HS-27A (cell line): ENCODE measurements at places on chromosomes 13 and 19.
A peak's percentile ranks its signal among the peaks of the same experiment; 100 is the strongest.

GRCh38 chr13:43269037-43269481 is 245.7 kb downstream of the DNAJC15 start:
- DNase-seq, result peak; percentile 67

DNA sequence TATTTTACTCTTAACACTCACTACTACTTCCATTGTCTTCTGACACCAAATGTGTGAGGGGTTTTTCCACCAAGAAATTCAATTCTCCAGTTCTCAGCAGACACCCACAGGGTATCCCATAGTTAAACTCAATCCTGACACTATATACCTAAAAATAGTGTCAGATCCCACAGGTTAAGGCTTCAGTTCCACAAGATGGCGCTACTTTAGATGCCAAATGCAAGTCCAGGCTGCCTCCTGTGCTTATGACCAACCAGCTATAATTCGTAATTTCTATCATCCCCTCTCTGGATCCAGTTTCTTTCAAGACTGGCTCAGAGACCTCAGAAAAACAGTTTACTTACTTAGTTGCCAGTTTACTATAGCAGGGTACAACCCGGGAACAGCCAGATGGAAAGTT is 1146.2 kb upstream of the SPRY2 start:
- DNase-seq, result no peak

- no peak for DNase-seq
Measured at GRCh38 chr13:32317716-32318465, 2.6 kb downstream of the BRCA2 start.

DNA sequence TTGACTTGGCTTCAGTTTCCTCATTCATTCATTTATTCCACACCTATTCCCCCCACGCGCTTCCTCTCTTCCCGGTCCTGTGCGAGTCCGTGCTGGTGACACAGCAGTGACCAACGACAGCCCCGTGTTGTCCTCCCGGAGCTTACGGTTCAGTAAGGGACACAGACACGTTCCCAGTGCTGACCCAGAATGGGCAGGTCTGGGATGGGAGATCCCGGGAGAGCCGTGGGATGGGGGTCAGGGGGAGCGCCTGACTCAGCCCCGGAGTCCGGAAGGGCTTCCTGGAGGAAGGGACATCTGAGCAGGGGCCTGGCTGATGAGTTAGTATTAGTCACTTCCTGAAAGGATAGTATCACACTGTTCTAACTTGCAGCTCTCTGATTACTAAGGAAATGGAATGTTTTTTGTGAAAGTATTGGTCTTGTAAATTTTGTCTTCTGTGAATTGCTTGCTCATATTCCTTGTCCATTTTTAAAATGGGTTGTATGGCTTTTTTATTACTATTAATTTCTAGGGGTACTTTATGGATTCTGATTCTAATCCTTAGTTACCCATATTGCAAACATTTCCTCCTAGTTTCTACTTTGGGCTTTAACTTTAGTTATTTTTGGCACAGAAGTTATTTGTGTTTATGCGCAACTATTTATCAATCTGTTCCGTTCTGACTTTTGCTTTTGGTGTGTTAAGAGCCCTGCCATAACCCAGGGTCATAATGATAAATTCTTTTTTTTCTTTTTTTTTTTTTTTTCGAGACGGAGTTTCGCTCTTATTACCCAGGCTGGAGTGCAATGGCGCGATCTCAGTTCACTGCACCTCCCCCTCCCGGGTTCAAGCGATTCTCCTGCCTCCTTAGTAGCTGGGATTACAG is 708 bp upstream of the ERCC1 start:
- DNase-seq, result peak; percentile 94

DNA sequence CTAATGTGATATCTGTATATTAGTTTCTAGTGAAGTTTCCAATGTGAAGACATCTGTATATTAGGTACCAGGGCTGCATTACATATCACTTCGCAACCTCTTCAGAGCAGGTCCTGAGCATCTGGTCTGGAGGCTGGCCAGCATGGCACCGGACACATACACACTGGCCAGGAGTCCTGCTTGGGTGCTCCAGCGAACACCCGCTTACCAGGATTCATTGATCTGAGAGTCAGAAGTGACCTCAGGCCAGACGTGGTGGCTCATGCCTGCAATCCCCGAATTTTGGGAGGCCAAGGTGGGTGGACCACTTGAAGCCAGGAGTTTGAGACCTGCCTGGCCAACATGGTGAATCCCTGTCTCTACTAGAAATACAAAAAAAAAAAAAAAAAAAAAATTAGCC is 93.0 kb upstream of the IRS2 start:
- no peak for DNase-seq

- no peak for DNase-seq
Measured at GRCh38 chr13:50613356-50613831, 230.1 kb downstream of the DLEU7 start.

DNA sequence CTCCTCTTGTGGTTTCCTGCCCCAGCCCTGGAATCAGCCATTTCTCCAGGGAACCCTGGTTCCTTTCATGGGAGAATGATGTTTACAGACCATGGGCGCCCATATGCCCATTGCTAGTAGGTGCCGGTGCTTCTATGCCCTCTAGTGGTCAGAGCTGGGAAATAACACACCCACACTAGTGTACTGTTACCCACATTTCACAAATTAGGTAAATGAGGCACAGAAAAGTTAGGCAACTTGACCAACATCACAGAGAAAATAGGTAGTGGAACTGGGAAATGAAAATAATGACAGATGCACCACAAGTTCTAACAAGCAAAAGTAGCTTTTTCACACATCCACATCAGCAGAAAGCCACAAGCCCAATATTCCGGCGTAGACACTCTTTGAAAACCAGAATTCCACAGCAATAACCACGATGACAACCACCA is 1.3 kb upstream of the CEACAM3 start:
- DNase-seq, result peak; percentile 23

- no peak for DNase-seq
Measured at GRCh38 chr19:42378225-42379215, 11.6 kb downstream of the CNFN start.
